CD4-positive, alpha-beta T cell treated with Interleukin-17A for 1 hour (primary cell): ENCODE measurements at places on chromosomes 4 and X.

GRCh38 chr4:186249785-186250754, 15.9 kb upstream of the F11 start:
- DNase-seq: no peak

- DNase-seq: no peak
Measured at GRCh38 chrX:64976673-64977040, 407 bp upstream of the ZC4H2 start.

DNA sequence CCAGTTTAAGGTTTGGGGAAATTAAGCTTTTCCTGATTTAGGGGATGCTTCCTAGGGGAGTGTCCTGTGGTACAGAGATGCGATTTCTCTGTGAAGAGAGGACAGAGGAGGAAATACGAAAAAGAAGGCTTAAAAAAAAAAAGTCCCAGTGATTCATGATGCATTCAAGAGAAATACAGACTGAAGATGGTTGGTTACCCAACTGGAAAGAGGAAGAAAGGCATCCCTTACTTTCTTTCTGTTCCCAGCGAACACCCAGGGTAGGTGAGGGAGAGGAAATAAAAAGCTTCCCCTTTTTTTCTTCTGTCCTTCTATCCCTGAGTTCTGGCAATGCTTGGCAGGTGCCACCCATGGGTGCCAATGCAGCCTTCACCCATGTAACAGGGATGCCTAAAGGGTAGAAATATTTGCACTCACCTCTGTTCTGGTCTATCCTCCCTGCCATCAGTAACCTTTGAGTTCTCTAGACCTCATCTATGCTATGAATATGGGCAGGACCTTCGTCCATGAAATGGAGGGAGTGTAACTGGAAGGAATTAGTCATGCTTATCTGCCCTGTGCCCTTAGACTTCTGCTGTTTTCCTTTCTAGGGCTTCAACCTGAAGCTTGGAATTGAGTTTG, 230.1 kb upstream of the GALNTL6 start:
- no peak for DNase-seq

DNA sequence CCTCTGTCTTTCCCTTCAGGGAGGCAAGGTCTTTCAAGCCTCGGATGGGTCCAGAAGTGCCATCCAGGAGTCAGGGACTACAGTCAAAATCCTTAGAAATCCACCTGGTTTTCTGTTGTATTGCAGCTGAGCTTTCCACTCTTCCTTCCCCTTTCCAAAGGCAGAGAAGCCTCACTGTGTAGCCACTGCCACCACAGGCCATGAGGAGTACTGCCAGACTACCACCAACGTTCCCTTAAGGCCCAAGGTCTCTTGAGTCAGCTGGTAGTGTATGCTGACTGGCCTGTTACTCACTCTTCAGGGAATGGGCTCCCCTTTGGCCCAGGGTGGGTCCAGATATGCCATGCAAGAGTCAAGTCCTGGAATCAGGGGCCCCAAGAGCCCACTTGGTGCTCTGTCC, 1454.1 kb downstream of the PCDH19 start:
- no peak for DNase-seq

DNA sequence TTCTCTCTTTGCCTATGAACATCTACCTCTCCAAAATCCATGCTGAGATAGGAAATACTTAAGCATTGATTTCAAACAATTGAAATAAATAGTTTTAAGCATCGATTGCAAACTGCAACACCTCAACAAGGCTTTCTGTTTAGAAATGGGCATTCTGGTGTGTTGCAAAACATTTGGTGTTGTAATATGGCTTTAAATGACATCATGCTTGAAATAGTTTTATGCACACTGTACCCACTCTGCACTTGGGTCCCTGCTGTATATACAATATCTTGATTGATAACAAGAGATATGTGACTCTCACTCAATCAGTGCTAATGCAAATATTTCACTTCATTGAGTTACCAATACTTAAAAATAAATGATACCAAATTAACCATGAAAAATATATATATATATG, 964.9 kb upstream of the GRIA3 start:
- no peak for DNase-seq

DNA sequence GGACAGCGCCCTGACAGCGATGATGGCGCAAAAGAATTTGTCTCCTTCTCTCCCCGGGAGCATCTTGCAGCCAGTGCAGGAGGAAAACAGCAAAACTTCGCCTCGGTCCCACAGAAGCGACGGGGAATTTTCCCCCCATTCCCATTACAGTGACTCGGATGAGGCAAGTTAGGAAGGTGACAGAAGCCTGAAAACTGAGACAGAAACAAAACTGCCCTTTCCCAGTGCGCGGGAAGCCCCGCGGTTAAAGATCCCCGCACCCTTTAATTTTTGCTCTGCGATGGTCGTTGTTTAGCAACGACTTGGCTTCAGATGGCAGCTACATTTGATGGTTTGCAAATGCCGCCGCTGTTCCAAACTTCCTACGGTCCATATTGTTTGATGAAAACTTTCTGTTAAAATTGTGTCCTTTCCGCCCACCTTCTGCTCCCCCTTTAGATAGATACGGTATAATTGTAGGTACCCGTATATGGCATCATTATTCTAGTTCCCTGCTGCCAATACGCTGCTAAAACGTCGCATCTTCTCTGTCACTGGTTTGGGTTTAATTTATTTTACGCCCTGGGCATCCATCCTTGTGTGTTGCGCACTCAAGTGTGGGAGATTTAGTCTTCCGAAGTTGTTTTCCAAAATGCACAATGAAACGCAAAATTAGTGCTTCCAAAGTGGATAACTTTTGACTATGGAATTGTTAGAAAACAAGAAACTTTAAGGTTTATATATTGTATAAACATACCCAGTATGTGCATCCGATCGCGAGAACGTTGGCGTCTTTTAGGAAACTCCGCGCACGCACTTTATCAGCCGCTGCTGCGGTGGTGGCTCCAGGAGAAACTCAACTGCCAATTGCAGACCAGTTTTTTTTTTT, 1.5 kb downstream of the ATOH1 start:
- no peak for DNase-seq

GRCh38 chrX:19544693-19545305, 29.5 kb upstream of the MAP3K15 start:
- peak; percentile 59 for DNase-seq

DNA sequence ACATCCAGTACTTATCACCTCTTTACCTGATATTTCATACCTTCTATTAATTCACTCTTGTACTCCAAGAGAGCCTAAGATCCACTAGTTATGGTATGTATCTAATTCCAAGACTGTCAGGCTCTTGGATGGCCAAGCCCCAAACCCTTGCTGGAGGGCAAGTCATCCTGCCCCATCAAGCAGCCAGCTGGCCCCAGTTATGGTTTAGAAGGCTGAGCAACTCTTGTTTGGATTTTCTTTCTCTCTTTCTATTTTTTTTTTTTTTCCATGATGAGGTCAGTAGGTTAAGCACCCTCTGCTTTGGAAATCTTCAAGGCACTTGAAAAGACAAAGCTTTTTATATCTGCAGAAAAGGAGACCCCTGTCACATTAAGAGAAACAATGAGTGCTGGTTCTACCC, 10.9 kb upstream of the FGF16 start:
- DNase-seq: no peak

- DNase-seq: no peak
Measured at GRCh38 chr4:115424852-115425251, 311.4 kb upstream of the NDST4 start.

GRCh38 chr4:99410075-99410474, 25.1 kb downstream of the ADH7 start:
- no peak for DNase-seq

GRCh38 chr4:133424605-133425004, 275.5 kb downstream of the PCDH10 start:
- DNase-seq: no peak
